Lung (tissue), 17 donors: ENCODE measurements at places on chromosomes 13 and 19.

- DNase-seq = no peak
These were observed 133.9 kb downstream of the PTPRS start for GRCh38 chr19:5206751-5207075.

GRCh38 chr13:33799950-33800592 lies 17.9 kb upstream of the RFC3 start:
- DNase-seq = no peak

GRCh38 chr19:47267350-47267759 lies 7.3 kb upstream of the INAFM1 start:
- DNase-seq = no peak

GRCh38 chr13:94435604-94436226 lies 43.8 kb downstream of the DCT start:
- DNase-seq = no peak

GRCh38 chr13:98451676-98452470 lies 125.0 kb downstream of the STK24 start:
- no peak for DNase-seq
